ENCODE measurements at places on chromosomes 3 and 15.

DNA sequence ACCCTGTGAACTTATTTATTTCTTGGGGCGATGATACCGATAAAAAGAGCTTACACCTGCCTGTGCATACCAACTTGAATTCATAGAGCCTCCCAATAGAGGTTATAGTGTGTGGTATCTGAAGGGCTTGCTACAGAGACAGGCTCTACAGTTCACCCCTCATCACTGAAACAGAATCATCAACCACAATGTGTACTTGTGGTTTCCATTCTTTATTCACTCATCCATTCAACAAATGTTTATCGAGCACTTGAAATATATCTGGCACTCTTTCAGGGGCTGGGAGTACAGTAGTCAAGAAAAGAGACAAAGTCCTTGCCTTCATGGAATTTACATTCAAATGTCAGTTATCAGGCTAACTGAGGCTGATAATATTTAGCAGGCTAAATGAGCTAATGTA, 134.4 kb upstream of the SKOR1 start:
- no peak for DNase-seq

DNA sequence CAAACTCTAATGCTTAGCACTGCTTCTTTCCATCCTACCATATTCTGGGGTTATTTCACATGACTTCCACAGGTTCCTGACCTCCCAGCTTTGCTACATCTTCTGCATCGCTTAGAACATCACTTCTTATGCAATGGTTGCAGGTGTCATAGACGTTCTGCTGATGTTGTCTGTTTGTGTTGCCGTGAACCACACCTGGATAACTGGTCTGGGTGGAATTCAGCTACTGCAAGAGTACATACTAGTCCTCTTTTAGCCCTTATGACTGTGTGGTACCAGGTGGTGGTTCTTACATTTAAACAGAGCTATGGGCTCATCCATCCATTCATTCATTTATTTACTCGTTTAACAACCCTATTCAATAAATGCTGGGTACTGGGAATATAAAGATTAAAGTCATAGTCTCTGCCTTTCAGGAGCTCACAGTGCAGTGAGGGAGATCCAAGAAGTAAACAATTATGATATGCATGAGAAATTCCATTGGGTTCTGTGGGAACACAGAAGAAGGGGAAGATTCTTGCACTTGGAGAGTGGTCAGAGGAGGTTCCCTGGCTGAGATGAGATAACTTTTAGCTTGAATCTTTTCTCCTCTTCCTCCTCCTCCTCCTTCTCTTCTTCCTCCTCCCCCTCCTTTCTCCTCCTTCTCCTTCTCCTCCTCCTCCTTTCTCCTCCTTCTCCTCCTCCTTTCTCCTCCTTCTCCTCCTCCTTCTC, 30.8 kb downstream of the TMEM45A start:
- no peak for DNase-seq

- peak; percentile 53 for DNase-seq
Measured at GRCh38 chr3:14467814-14468620, 65.6 kb downstream of the SLC6A6 start.

GRCh38 chr3:124395584-124396338, 334.5 kb upstream of the UMPS start:
- no peak for DNase-seq

DNA sequence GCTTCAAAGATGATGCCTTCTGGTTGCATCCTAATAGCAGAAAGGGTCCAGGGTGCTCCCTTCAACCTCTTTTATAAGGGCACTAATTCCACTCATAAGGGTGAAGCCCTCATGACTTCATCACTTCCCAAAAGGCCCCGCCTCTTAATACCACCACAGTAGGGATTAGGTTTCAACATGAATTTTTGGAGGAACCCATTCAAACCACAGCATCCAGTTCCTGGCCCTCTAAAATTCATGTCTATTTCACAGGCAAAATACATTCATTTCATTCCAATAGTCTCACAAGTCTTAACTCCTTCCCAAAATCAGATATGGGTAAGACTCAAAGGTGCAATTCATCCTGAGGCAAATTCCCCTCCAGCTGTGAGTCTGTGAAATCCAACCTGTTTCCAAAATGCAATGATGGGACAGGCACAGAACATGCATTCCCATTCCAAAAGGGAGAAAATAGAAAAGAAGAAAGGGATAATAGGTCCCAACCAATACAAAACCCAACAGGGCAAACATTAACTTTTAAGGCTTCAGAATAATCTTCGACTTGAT, 124.0 kb downstream of the ATP1B3 start:
- no peak for DNase-seq

- DNase-seq: no peak
Measured at GRCh38 chr15:48565560-48566482, 79.7 kb downstream of the FBN1 start.

DNA sequence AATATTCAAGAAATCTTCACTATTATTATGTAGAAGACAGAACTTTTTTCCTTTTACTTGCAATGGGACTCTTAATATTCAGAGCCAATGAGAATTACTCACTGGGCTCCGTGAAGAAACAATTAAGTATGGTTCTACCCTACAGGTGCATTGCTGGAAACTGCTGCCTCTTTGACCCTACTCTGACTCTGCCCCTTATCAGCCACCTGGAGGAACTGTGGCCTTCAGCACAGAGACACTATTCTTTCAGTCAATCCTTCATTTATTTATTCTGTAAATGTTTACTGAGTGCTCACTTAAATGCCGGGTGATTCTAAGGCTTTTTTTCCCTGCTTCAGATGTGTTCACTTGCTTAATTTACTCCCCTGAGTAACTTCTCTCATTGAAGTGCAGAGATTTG, 163.2 kb downstream of the SYNPR start:
- DNase-seq: no peak

- no peak for DNase-seq
Measured at GRCh38 chr3:194572944-194573491, 60.2 kb downstream of the TMEM44 start.

GRCh38 chr15:28260317-28260716, 61.7 kb downstream of the HERC2 start:
- no peak for DNase-seq

GRCh38 chr15:33194704-33195670, at the start of gene FMN1:
Gene FMN1, minus strand, starts transcription at chr15:33194714. Its CDS starts 39,800 bp downstream, at chr15:33154914.
- peak; percentile 93 for DNase-seq

DNA sequence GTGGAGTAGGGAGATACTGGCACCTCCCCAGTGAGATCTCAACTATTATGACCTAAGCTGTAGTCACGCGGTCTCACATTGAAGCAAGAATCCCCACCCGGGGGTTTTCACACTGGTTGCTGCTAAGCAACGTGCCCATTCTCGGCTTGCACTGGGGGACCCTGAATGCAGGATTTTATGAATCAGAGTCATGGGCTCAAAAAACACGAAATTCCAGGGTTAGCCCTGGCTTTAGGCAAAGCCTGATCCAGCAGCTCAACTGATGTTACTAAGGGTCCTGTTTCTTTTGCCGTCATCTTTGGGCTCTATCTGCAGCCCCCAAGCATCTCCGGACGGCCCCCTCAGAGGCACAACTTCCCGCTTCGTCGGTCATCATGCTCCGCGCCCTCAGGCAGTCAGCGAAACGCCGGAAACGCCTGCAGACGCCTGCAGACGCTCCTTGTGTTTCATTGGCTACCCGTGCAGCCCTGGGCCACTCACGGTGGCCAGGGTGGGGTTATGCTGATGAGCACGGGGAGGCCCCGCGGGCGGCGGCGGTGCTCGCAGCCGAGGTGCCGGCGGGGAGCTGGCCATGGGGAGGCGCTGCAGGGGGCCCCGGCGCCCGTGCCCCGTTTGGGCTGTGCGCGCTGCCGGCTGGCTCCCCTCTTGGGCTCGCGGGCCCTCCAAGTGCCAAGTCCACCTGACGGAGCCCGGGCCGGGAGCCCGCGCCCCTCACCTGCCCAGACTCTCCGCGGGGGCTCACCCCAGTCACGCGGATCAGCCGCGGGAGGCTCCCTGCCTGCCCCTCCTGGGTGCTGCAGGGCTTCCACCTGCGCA, 25.8 kb downstream of the EFCC1 start:
- peak; percentile 89 for DNase-seq

GRCh38 chr3:193452338-193452737, 73.8 kb upstream of the ATP13A5 start:
- no peak for DNase-seq

DNA sequence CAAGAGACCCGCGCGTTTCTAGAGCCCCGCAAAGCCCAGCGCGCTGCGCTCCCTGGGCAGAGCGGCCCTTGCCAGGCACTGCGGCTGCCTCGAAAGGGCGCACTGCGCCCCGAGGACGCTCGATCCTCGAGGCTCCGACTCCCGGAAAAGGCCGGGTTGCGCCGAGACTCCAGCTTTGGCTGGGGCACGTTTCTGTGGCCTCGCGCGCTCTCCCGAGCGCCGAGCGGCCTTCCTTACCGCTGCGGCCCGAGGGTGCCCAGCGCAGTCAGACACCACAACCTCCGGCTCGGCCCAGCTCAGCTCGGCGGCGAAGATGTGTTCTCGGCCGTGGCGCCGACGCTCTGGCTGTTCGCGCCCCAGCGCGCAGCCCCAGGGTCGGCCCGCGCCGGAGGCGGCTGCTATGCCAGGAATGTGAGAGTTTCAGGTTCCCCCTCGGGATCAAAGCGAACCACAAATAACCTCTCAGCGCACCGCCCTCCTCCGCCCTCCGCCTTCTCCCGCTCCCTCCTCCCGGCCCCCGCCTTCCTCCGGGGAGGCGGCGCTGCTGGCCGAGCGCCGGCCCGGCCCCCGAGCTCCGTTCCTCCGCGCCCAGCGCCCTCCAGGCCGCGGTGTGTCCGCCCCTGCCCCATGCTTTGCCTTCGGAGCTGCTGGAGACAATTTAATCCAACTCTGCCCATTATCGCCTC, at the start of gene AMOTL2:
AMOTL2 (minus strand) TSS at position 343 of the 686 bp plus-strand sequence. CDS start 3,014 bp downstream, outside the sequence.
- no peak for DNase-seq

DNA sequence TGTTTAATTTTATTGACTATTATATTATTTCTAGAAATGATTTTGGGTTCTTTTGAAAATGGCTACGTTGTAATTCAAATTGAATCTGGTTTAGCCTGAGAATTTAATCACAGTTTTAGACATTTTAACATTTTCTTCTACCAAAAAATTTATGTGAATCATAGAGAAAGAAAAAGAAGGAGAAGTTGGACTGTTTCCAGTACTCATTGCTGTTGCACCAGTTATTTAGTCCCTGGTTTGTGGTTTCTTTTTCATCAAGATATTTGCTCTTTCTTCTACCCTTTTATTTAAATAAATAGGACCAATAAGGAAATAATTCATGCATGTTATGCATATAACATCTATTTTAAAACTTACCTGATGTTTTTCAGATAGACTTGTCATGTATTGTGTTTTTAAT, 1337.1 kb downstream of the ROBO1 start:
- no peak for DNase-seq

- peak; percentile 61 for DNase-seq
Measured at GRCh38 chr15:52790169-52790708, at the start of gene ONECUT1. Gene ONECUT1, minus strand, starts transcription at chr15:52790336. Its CDS starts 452 bp downstream, at chr15:52789884.

DNA sequence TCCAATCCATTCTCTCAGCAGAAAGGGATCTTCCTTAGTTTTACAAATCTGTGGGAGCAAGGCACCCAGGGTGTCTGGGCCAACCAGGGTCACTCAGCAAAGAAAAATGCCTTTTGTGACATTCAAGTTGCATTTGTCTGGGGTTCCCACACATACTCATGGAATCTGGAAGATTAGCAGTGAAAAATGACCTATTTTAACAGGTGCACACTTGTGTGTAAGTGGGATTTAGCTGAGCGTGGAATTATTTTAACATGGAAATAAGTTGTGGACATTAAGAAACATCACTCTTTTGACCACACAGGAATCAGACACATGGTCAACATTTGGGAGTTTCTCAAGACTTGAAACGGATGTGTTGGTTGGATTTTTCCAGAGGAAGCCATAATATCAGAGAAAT, 234.9 kb downstream of the OPA1 start:
- no peak for DNase-seq

GRCh38 chr3:190696777-190697501, 165.6 kb downstream of the GMNC start:
- no peak for DNase-seq

GRCh38 chr15:70488002-70488605, 275.3 kb downstream of the UACA start:
- peak; percentile 82 for DNase-seq

GRCh38 chr3:124964387-124964786, 29.8 kb upstream of the MUC13 start:
- no peak for DNase-seq

Measured in stimulated activated CD4-positive, alpha-beta T cell treated with anti-CD3 and anti-CD28 coated beads, Interleukin-2, amount 100 ng/mL, for 24 hours (primary cell).